ENCODE measurements at places on chromosomes 7 and 10.

GRCh38 chr10:42954766-42955492, 121.9 kb upstream of the RET start:
- no peak for DNase-seq

DNA sequence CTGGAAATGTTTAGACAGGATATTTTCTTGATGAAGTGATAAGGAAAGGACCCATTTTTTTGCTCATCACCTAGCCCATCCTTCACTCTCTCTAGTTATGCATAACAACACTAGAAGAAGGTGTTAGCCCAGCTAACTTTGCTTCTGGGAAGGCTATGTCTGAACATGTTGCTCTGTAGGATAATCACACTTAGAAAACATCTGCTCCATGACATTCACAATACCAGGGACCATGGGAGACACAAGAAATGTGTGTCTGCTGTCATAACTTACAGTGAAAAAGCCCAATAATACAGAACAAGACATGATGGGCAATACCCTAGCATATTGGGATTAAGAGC, 13.9 kb upstream of the ZNF282 start:
- no peak for DNase-seq

GRCh38 chr7:148173369-148173768, 417.2 kb upstream of the C7orf33 start:
- peak; percentile 21 for DNase-seq

DNA sequence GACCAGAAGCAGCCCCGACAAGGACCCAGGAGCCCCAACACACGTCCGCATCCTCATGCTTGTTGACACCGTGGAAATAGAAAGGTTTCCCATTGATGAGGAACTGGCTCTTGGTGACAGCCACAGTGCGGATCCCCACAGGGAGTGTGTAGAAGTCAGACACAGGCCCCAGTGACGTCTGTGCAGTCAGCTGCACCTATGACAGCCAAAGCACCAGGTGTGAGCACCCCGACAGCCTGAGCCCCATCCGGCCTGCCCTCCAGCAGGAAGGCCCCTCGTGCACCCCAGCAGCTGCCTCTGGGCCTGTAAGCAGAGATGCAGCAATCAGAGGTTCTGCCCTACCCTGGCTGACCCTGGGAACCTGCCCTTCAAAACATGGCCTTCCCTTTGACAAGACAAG, 7.1 kb downstream of the GUSB start:
- DNase-seq, result no peak

- DNase-seq, result no peak
These were observed 75.9 kb upstream of the NEUROD6 start for GRCh38 chr7:31416381-31416870.

DNA sequence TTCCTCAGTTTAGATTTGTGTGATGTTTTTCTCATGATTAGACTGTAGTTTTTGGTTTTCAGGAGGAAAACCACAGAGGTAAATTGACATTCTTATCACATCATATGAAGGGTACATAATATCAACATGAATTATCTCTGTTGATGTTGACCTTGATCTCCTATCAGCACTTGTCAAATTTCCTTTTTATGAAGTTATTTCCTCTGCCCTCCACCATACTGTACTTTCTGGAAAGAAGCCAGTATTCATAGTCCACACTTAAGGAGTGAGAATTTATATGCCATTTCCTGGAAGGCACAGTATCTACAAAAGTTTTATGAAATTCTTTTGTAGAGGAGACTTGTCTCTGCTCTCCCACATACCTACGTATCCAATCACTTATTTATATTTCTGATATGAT, 807.2 kb upstream of the MBL2 start:
- DNase-seq, result no peak

- DNase-seq, result peak; percentile 17
These were observed 126.4 kb upstream of the ZNF746 start for GRCh38 chr7:149624006-149624405.

- no peak for DNase-seq
These were observed 50.6 kb downstream of the ZNF277 start for GRCh38 chr7:112257073-112257472.

DNA sequence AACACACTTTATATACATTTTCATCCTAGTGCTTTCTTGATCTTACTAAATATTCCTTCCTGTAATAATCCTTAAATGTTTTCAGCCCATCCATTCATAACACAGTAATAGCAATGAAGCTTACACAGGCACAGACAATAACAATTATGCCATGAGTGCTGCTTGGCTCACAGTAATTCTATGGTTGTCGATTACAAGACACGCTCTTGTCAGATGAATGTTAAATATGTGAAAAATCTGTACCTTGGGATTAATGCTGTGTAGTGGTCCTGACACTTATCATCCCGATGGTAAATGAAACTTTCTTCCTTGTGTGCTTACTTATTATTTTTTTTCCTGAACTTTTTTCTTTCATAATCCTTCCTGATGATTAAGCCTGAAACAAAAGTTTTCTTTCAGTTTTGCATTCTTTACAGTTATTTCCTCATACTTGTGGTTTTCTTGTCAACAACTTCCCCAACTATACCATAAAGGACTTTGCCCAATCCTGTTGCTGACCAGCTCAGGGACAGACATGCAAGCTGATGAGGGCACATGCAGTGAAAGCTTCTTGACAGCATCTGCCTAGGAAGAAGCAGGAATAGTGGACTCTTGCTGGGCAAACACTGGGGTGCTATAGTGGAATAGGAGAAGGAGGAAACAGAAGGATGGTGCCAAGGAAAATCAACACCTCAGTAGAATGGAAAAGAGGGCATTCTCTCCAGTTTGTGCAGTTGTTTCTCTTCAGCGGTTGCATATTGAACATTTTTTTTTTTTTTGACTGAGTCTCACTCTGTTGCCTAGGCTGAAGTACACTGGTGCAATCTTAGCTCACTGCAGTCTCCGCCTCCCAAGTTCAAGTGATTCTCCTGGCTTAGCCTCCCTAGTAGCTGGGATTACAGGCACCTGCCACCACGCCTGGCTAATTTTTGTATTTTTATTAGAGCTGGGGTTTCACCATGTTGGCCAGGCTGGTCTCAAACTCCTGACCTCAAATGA, 6.7 kb upstream of the MGAM2 start:
- no peak for DNase-seq

DNA sequence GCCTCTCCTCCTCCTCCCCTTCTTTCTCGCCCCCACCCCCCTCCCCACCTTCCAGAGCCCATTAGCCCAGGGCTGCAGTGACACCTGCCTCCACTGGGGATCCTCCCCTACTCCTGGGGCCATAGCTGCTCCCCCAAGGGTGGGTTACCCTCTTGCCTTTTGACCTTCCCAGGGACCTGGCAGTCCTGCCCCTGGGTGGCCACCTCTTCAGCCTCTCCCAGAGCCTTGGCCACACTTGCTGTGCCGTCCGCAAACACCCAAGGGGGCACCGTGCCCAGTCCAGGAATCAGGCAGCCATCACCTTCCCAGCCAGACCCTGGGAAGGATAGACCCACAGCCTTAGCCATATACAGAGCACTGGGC, 19.8 kb upstream of the CLDN4 start:
- DNase-seq, result no peak

- no peak for DNase-seq
These were observed 52.1 kb downstream of the ADRB1 start for GRCh38 chr10:114095559-114096337.

DNA sequence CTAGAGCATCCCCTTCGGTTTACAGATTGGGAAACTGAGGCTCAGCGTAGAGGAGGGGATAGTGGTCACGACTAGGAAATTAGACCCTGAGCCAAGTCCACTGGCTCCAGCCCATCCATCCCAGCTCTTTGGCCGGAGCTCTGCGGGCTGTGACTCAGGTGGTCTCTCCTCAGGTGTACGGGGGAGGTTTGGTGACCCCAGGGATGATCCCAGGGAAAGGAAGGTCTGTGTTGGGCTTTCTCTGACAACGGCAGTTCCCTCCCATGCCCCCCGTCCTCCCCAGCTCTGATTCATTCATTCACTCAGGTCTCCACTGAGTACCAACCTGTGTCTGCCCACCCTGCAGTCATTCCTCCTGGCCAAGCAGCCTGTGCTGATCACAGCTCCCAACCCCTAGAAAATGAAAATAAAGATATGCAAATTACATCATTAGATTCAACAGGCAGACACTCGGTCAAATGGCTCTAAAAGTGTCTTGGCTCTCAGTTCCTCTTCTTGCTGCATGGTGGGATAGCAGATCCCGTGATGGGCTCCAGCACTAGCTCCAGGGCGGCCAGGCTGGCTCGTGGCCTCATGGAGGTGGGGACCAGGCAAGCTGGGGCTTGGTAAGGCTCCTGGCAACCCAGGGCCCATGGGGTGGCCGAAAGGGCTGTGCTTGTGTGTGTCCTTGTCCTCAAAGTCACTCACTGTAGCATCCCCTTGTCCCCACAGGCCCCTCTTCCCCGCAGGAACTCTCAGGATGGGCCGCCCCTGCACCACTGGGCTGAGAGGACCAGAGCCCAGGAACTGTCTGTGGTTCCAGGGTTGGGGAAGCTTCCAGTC, 37.8 kb downstream of the CLRN3 start:
- DNase-seq, result no peak

GRCh38 chr10:21534604-21535493, 817 bp downstream of the MLLT10 start:
- DNase-seq, result peak; percentile 36

DNA sequence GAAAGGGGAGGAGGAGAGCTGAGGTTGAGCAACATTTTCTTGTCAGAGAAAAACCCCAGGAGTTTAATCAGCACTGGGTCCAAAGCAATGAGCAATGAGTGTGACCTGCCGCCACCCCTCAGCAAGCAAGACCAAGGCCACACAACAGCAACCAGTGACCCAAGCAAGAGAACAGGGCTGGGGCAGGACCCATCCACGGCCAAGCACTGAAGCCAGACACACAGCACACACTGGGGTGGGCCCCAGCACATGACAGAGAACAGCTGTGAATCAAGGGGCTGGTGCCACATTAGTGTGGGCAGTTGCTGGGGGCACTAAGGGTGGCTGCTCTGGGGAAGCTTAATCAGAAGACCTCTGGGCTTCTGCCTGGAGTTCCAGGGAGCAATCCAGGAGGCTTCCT, 16.2 kb downstream of the TMEM72 start:
- DNase-seq, result no peak

- no peak for DNase-seq
These were observed 847 bp downstream of the BTAF1 start for GRCh38 chr10:91924212-91925021.
